CD4-positive, alpha-beta T cell (primary cell): ENCODE measurements at places on chromosomes 2 and 18. TPM values are rescaled to one million over a fixed set of nuclear protein-coding genes. Genes with fewer than 3 reads are reported as not detected.

DNA sequence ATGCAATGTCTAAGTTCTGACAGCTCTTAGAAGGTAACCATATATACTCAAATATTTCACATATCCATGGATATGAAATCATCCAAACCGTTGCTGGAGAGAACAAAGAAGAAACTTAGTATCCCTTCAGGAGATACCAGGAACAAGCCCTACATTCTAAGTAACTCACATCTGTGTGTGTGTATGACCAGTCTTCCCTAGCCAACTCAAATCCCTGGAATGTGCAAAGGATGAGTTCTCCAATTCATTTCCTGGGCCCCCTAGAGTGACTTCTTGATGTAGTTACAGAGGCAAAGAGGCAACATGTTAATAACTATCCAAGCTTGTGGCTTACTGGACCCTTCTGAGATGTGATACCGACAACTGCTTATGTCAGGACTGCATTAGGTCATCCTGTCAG, 20.1 kb downstream of the TPGS2 start:
- H3K4me1 ChIP-seq, result peaks cover 2% of the 10 kb centered on the region
- H3K36me3 ChIP-seq, result peaks cover 58% of the 10 kb centered on the region
- no peaks in the 10 kb centered on the region for H3K27me3 ChIP-seq
- no peak overlapping the region for H3K4me3 ChIP-seq
- H3K27ac ChIP-seq, result no peak overlapping the region

GRCh38 chr2:239464166-239465016, 63.6 kb upstream of the HDAC4 start:
- no peak overlapping the region for H3K4me3 ChIP-seq
- peaks cover 5% of the 10 kb centered on the region for H3K4me1 ChIP-seq
- no peak overlapping the region for H3K27ac ChIP-seq
- H3K27me3 ChIP-seq, result no peaks in the 10 kb centered on the region
- no peaks in the 10 kb centered on the region for H3K36me3 ChIP-seq

DNA sequence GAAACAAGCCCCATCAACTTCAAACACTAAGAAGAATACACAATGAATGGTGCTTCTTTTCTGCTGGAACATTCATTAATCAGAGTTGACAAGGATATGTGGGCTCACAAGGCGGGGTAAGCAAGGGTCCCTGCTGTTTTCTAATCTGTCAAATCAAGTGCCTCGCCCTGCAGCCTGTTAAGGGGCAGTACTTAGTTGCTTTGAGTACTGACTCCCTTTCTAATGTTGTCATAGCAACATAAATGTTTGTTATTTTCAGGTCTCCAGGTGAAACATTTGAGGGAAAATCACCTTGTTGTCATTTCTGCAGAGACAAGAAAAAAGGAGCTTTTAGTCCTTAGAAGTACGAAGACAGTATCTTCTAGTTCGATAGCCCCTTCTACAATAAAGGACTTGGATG, 284.7 kb upstream of the PKDCC start:
- H3K27me3 ChIP-seq, result no peaks in the 10 kb centered on the region
- H3K4me1 ChIP-seq, result no peaks in the 10 kb centered on the region
- H3K27ac ChIP-seq, result no peak overlapping the region
- H3K4me3 ChIP-seq, result no peak overlapping the region
- DNase-seq, result no peak

- no peaks in the 10 kb centered on the region for H3K36me3 ChIP-seq
- no peaks in the 10 kb centered on the region for H3K27me3 ChIP-seq
- H3K4me1 ChIP-seq, result no peaks in the 10 kb centered on the region
- no peak for DNase-seq
- no peak overlapping the region for H3K27ac ChIP-seq
- H3K4me3 ChIP-seq, result no peak overlapping the region
Observed at GRCh38 chr2:167862296-167862695, 385.1 kb downstream of the STK39 start.

DNA sequence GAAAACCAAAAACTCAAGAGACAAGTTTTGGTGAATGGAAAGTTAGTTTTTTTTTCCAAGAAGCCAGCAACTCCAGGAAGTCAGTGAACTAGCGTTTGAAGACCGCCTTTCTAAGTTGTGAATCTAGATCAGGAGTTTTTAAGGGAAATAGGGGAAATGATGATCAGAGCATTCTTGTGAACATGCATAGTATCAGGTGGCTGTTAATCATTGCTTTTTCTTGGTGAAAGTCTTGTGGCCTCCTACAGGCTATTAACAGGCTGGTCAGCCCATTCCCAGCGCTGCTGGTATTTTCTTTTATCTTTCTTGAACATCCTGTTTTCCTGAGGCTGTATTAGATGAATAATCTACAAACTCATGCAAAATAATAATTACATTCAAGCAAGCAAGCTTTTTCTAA, 155.8 kb downstream of the PTPRM start:
- no peaks in the 10 kb centered on the region for H3K4me1 ChIP-seq
- no peaks in the 10 kb centered on the region for H3K27me3 ChIP-seq
- H3K36me3 ChIP-seq, result no peaks in the 10 kb centered on the region
- no peak for DNase-seq
- H3K27ac ChIP-seq, result no peak overlapping the region

- H3K36me3 ChIP-seq, result no peaks in the 10 kb centered on the region
- no peak for DNase-seq
- no peak overlapping the region for H3K4me3 ChIP-seq
- no peaks in the 10 kb centered on the region for H3K27me3 ChIP-seq
Observed at GRCh38 chr2:21017748-21018276, 26.1 kb downstream of the APOB start.

DNA sequence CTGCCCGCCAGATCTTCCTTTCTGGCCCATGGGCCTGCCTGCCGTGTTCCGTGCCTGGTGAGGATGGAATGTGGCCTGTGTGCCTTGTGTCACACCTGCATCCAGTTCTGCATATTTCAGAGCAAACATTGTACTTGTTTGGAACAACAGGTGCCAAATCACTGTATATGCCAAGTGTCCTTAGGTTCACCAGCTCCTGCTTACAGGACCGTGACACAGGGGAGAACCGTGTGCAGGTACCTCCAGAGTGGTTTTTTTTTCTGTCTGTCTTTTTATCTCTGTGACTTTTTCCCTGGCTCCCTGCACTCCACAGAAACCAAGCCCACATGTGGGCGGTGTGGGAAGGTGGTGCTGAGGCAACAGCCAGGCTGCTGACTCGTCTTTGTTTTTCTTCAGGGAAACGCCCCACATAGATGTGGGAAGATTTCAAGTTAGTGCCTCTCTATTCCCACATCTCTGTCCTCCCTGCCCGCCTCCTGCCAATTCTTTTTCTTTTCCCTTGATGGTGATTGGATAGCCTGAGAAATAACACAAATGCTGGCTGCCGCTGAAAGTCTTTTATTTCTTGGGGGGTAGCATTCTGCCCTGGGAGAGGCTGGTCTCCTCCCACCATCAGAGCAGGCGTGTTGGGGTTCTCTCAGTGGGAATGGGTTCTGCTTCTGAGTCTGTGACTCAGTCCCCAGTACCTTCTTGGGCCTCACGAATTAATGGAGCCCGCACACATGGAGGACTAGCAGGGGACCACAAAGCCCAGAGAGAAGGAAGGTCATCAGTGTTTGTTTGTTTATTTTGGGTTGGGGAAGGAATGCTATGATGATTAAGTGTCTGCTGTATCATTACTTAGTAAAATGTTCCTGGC, 21.4 kb downstream of the GRHL1 start:
- H3K27me3 ChIP-seq, result no peaks in the 10 kb centered on the region
- no peaks in the 10 kb centered on the region for H3K36me3 ChIP-seq
- no peaks in the 10 kb centered on the region for H3K4me1 ChIP-seq
- H3K27ac ChIP-seq, result no peak overlapping the region

DNA sequence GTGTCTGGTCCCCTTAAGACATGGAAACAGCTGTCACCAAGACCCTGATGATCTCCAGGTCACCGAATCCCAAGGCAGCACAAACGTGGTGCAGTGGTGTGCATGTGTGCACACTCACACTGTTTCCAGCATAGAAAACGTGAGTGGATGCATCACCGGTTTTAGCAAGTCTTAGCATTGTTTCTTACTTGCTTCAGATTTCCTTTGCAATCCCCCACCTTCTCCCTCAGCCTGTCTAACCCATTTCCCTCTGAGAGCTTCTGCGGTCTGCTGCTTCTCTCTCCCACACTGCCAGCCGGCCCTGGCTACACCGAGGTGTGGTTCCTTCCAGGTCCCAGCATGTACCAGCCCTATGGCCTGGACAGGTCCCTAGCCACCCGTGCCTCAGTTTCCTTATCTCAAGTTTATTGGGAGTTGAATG, 343.4 kb upstream of the HS6ST1 start:
- no peak overlapping the region for H3K27ac ChIP-seq
- H3K36me3 ChIP-seq, result no peaks in the 10 kb centered on the region
- no peaks in the 10 kb centered on the region for H3K4me1 ChIP-seq

GRCh38 chr2:38116762-38117161, 40.8 kb upstream of the CYP1B1 start:
- no peak overlapping the region for H3K27ac ChIP-seq
- DNase-seq, result no peak
- H3K27me3 ChIP-seq, result peaks cover 3% of the 10 kb centered on the region
- H3K4me1 ChIP-seq, result no peaks in the 10 kb centered on the region
- H3K36me3 ChIP-seq, result no peaks in the 10 kb centered on the region
- H3K4me3 ChIP-seq, result no peak overlapping the region

- no peaks in the 10 kb centered on the region for H3K27me3 ChIP-seq
- no peak overlapping the region for H3K27ac ChIP-seq
- no peaks in the 10 kb centered on the region for H3K36me3 ChIP-seq
- no peaks in the 10 kb centered on the region for H3K4me1 ChIP-seq
Observed at GRCh38 chr18:60383893-60384292, 11.3 kb upstream of the MC4R start.

DNA sequence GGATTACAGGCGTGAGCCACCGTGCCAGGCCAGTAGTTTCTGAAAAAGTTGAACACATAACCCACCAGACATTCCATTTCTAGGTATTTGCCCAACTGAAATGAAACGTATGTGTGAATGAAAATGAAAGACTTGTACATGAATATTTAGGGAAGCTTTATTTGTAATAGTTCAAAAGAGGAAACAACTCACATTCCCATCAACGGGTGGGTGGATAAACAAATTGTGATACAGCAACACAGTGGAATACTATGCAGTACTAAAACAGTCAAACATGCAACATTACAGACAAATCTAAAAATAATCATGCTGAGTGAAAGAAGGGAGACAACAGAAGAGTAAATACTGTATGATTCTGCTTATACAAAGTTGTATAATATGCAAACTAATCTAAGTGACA, 46.8 kb downstream of the TMEM131 start:
- no peak overlapping the region for H3K27ac ChIP-seq
- H3K36me3 ChIP-seq, result no peaks in the 10 kb centered on the region
- H3K4me3 ChIP-seq, result no peak overlapping the region
- no peak for DNase-seq
- H3K27me3 ChIP-seq, result no peaks in the 10 kb centered on the region
- peaks cover 4% of the 10 kb centered on the region for H3K4me1 ChIP-seq

- no peak overlapping the region for H3K4me3 ChIP-seq
- DNase-seq, result no peak
- H3K36me3 ChIP-seq, result no peaks in the 10 kb centered on the region
- H3K4me1 ChIP-seq, result peaks cover 23% of the 10 kb centered on the region
Observed at GRCh38 chr2:159211447-159212396, 74.8 kb downstream of the WDSUB1 start.

GRCh38 chr18:38322206-38322605, 756.6 kb upstream of the CELF4 start:
- no peaks in the 10 kb centered on the region for H3K4me1 ChIP-seq
- no peaks in the 10 kb centered on the region for H3K36me3 ChIP-seq
- H3K27me3 ChIP-seq, result no peaks in the 10 kb centered on the region
- H3K27ac ChIP-seq, result no peak overlapping the region
- no peak for DNase-seq

- H3K36me3 ChIP-seq, result no peaks in the 10 kb centered on the region
- no peaks in the 10 kb centered on the region for H3K4me1 ChIP-seq
- no peak overlapping the region for H3K4me3 ChIP-seq
Observed at GRCh38 chr18:62126737-62127136, 60.1 kb downstream of the PIGN start.

DNA sequence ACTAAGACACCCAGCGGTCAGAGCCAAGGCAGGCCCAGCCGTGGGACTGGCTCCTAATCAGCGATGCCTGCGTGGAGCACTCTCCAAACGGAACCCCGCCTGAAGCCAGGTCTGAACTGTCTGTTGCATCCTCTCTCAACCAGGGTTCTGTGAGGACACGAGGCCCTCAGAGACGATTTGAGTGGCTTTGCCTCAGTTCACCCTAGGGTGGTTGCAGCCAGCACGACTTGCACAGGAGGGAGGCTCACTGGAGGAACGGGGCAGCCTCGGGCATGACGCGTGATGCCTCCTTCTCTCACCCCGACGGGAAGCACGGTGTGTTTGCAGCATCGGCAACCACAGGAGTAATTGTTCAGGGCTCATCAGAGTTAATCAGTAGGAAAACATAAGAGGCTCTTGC, 336.4 kb downstream of the EIPR1 start:
- no peaks in the 10 kb centered on the region for H3K36me3 ChIP-seq
- no peak overlapping the region for H3K27ac ChIP-seq
- no peak overlapping the region for H3K4me3 ChIP-seq
- no peaks in the 10 kb centered on the region for H3K4me1 ChIP-seq

GRCh38 chr18:23890589-23890988, 124.0 kb upstream of the TTC39C start:
- peaks cover 13% of the 10 kb centered on the region for H3K4me1 ChIP-seq
- DNase-seq, result no peak
- H3K36me3 ChIP-seq, result no peaks in the 10 kb centered on the region
- no peaks in the 10 kb centered on the region for H3K27me3 ChIP-seq
- H3K27ac ChIP-seq, result no peak overlapping the region

- H3K4me3 ChIP-seq, result no peak overlapping the region
- no peak overlapping the region for H3K27ac ChIP-seq
- H3K36me3 ChIP-seq, result no peaks in the 10 kb centered on the region
- DNase-seq, result no peak
- H3K27me3 ChIP-seq, result no peaks in the 10 kb centered on the region
- H3K4me1 ChIP-seq, result no peaks in the 10 kb centered on the region
Observed at GRCh38 chr2:237075749-237076599, 9.7 kb upstream of the COPS8 start.

DNA sequence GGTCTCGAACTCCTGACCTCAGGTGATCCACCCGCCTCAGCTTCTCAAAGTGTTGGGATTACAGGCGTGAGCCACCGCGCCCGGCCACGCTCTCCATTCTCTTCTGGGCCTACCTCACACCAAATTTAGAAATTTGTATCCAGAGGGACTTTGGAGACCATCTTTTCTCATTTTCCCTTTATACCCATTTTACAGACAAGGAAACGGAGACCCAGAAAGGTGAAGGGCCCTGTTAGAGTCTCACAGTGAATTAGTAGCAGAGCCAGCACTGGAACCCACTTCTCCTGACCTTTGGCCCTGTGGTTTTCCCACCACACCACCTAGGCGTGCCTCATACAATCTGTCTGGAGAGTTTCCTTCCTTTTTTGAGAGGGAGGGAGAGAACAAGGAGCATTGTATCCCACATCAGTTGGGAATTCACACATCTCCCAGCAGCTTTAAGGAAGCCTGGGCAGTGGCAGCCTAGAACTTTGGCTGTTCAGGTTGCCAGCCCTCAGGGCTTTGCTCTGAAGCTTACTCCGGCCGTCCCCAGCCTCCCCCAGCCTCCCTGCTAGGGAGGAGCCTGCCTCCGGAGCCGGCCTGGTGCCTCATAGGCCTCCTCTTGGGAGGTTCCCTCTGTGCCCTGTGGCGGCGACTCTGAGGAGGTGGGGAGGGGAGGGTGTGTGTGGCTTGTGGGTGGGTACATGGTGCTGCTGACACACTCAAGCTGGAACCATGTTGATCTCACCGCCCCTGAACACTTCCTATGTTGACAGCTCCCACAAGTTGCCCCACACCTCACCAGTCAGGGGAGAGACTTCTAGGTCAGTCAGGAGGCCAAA, 13.8 kb downstream of the FOSL2 start:
- no peaks in the 10 kb centered on the region for H3K27me3 ChIP-seq
- DNase-seq, result peak; percentile 35
- H3K27ac ChIP-seq, result peak overlapping the region; percentile 75
- H3K4me3 ChIP-seq, result no peak overlapping the region
- H3K4me1 ChIP-seq, result peaks cover 90% of the 10 kb centered on the region

Gene DSG2
- 0.11 TPM for total RNA-seq

Gene CIB4
- not detected for total RNA-seq

Gene GPR148
- not detected for total RNA-seq

Gene EMILIN1
- 0.25 TPM for total RNA-seq

Gene TM4SF20
- total RNA-seq, result not detected

Gene DLGAP1
- total RNA-seq, result 0.36 TPM

Gene POTEJ
- not detected for total RNA-seq

Gene NR4A2
- total RNA-seq, result 290 TPM
